ENCODE measurements at places on chromosomes 3 and 15.
A peak's percentile ranks its signal among the peaks of the same experiment; 100 is the strongest.

DNA sequence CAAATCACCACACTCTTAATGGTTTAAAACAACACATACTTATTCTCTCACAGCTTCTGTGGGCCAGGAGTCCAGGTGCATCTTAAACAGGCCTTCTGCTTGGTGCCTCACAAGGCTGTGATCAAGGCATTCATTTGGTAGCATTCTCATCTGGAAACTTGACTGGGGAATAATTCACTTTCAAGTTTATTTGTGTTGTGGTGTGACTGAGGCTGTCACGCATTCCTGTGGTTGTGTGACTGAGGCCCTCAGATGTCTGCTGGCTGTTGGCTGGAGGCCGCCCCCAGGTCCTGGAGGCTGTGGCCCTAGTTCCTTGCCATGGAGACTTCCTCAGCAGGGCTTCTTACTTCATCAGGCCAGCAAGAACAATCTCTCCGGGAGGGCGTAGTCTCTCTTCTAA is 16.9 kb upstream of the FAM3D start:
- DNase-seq = peak; percentile 65

GRCh38 chr15:29687204-29687815 is 135.0 kb downstream of the TJP1 start:
- DNase-seq = no peak

DNA sequence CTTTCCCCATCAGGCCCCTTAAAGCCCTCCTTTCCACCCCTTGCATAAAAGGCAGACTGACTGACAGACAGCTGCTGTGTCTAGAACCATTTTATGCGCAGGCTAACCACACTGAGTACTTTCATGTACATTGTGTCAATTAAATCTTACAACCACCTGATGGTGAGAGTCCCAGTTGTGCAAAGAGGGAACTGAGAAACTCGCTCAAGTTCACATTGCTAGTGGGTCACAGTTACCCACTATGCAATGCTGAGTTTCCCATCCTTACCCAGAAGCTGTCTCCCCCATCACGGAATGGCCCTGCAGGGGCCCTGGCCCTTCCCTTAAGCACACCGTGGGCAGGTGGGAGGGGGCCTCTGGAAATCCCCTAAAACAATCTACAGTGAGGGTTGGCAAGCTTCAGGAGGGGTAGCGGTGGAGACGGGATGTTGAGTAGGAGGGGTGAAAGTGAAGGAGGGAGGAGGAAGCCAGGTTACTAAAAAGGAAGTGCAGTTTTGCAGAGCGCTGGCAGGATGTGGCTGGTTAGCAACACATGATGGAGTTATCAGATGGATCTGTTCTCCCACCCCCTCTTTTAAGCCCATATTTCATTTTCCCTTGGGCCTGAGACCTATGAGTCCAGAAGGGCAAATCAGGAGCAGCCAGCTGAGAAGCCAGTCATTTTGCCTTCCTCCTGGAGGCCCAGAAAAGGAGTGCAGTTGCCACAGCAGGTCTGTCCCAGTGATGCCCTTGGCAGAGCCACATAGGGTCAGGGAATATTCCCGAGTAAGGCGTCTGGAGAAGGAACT is 30.0 kb downstream of the STARD5 start:
- no peak for DNase-seq

GRCh38 chr3:101261506-101261905 is 58.9 kb downstream of the IMPG2 start:
- DNase-seq = no peak

GRCh38 chr15:78944202-78944625 is 632 bp downstream of the CTSH start:
- no peak for DNase-seq

DNA sequence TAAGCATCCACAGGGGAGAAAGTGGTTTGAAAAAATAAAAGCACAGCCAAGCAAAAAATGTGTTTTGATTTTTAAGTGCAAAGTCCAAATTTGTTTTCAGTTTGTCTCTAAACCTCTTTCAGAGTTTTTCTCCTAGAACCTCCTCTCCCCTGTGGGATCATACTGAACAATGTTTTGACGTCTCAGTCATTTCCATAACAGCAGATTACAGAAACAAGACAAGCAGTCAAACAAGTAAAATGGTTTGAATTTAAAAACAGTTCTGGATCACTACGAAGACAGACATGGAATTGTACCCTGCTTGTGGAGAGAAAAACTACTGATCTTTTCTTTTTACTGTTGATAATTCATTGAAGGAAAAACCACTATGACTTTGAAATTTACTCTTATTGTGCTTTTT is 245.7 kb upstream of the CNTN4 start:
- no peak for DNase-seq

- DNase-seq = no peak
These were observed 1060.2 kb downstream of the ROBO1 start for GRCh38 chr3:78707609-78708008.

- DNase-seq = no peak
These were observed 188.9 kb downstream of the TLE3 start for GRCh38 chr15:69908590-69909420.

DNA sequence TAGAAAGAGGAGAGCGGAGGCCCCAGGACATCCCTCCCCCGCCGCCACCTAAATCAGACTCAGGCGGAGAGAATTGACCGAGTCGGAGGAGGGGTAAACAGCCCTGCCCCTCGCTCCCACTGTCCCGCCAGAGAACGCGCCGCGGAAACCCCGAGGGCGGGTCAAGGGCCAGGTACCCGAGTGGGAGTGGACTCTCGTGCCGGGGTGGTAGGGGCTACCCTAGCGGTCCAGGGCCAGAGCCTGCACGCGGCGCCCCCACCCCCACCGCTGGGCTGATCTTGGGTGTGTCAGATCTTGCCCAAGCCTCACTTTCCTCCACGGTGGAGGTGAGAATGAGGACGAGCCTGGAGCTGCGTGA is 19.0 kb downstream of the SPATA12 start:
- no peak for DNase-seq

- no peak for DNase-seq
These were observed 2.2 kb upstream of the FOXB1 start for GRCh38 chr15:60001610-60002527.

DNA sequence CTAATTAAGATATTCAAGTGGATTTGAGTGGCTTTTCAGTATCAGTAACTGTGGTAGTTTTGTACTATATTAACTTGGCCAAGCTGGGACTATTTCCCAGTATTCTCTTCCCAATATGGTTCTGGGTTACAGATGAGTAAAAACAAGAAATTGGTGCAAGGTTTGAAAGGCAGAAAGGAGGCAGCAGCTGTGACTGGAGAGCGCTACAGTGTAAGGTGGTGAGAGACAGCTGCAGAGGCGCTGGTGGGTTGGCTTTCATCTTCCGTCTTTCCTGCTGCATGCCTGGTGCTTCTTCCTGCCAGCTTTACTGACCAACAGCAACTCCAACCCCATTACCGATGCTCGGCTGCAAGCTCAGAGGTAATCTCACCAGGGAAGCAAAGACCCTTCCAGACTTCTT is 9.8 kb downstream of the DPH3 start:
- DNase-seq = no peak

GRCh38 chr3:179336345-179336929 is 11.1 kb upstream of the MFN1 start:
- no peak for DNase-seq

- no peak for DNase-seq
These were observed 257.2 kb downstream of the RBMS3 start for GRCh38 chr3:29537889-29538609.

GRCh38 chr3:197085137-197085536 is 55.5 kb upstream of the MELTF start:
- no peak for DNase-seq

GRCh38 chr15:48253172-48253571 is 47.1 kb downstream of the SLC12A1 start:
- DNase-seq = no peak

GRCh38 chr15:70245932-70246622 is 148.4 kb upstream of the TLE3 start:
- peak; percentile 36 for DNase-seq

DNA sequence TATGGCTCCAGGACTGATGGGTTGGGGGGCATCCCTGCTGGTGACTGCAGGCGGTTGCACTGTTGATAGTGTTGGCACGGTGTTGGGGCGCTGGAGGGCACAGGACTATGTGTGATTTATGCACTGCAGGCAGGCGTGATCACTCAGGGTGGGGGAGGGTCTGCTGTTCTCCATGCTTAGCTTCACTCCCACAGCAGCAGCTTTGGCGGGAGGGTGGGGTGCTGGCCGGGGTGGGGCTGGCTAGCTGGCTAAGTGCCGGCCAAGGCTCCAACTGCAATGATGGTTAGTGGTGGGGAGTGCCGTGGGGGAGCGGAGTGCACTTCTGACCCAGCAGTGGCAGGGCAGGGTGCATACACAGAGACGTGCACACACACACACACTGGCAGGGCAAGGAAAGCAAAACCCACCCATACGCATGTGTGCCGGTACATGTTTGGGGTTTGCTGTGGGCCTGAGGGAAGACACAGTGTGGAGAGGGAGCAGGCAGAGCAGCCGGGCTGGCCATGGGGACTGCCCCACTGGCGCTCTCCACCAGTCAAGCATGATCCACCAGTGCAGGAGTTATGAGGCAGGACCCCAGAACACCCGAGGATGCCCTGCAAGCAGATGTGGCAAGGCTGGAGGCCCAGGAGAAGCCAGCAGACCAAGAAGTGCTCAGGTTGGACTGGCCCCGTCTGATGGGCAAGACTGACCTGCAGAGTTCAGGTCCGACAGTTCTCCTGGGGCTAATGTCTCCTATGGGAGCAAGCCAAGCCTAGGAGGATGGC is 16.5 kb upstream of the FGF7 start:
- no peak for DNase-seq

- DNase-seq = no peak
These were observed 19.1 kb upstream of the XYLB start for GRCh38 chr3:38327335-38328009.

GRCh38 chr15:39869858-39870515 is 50.1 kb downstream of the GPR176 start:
- no peak for DNase-seq

GRCh38 chr3:71582036-71582611 is 1.4 kb downstream of the FOXP1 start:
- no peak for DNase-seq

- peak; percentile 22 for DNase-seq
These were observed 4.2 kb upstream of the NPHP3 start for GRCh38 chr3:132726341-132726823.

DNA sequence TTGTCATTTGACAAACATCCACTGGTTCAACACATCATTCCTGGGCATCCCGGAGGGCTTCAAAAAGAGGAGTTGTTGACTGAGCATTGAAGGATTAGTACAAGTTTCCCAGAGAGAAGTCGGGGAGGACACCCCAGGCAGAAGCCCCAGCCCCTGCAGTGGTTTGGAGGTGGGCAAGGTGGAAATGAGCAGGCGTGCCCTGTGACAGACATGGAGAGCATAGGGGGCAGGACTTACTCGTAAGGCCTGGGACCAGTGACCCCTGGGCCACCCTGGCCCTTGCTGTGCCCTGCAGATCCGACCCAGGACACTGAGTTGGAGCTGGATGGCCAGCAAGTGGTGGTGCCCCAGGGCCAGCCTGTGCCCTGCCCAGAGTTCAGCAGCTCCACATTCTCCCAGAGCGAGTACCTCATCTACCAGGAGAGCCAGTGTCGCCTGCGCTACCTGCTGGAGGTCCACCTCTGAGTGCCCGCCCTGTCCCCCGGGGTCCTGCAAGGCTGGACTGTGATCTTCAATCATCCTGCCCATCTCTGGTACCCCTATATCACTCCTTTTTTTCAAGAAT is 5.9 kb downstream of the PARP3 start:
- DNase-seq = no peak

- no peak for DNase-seq
These were observed 9.8 kb upstream of the VGLL4 start for GRCh38 chr3:11653298-11654055.

DNA sequence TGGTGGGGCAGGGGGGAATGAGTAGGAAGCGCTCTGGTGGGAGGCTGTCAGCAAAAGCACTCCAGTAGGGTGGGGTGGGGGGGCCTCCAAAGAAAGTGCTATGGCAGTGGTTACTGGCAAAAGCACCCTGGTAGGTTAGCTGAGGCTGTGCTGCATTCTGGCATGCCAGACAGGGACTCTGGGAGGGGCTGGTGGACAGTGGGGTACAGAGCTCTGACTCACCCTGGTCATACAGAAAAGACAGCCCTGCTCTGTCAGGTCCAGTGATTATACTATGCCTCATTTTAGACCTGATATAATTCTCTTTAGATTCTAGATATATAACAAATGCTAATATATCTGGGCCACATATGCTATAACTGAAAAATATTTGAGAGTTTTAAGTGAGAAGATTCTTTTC is 82.8 kb upstream of the CPNE4 start:
- no peak for DNase-seq

GRCh38 chr3:42731476-42732195 is 29.0 kb upstream of the HHATL start:
- no peak for DNase-seq

- DNase-seq = no peak
These were observed 47.5 kb upstream of the SELENOK start for GRCh38 chr3:53939086-53939582.

DNA sequence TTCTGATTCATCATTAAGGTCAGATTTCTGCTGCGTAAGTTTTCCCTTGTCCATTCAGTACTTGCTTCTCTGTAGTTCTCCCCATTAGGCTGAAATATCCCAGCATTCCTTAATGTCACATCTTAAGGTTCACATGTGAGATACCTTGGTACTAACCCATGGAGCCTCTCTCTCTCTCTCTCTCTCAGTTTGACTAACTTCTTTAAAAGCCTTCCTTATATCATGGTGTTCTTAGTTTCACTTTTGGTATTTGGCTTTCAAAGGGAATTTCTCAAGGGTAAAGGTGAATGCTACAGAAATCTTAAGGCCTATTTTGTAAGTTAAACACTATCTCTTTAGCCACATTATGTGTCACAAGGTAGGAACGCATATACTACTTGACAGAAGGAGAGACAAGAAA is 427.3 kb upstream of the ZNF717 start:
- no peak for DNase-seq

DNA sequence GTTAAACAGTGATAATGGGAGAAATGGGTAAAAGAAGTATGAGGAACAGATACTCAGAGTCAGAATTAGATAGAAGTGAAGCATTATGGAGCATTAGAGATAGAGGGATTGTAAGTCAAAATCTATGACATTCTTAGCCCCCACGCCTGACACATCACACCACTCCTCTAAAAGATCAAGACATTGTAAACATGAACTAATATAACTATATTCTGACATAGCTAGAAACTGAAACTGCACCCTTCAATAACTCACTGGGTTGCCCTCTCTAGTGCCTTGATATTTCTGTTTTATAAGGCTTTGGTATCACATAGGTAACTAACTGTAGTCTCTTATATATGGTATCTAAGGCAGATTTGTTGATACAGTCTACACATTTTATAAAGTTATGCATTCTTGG is 684.3 kb upstream of the DPPA4 start:
- DNase-seq = no peak
